Foreskin keratinocyte (primary cell): ENCODE measurements at places on chromosomes 6 and 20. TPM values are rescaled to one million over a fixed set of nuclear protein-coding genes. Genes with fewer than 3 reads are reported as not detected.

GRCh38 chr6:22112461-22112860 lies 184.4 kb downstream of the PRL start:
- no peak for DNase-seq

GRCh38 chr6:21426841-21427490 lies 166.6 kb upstream of the SOX4 start:
- no peak for DNase-seq

DNA sequence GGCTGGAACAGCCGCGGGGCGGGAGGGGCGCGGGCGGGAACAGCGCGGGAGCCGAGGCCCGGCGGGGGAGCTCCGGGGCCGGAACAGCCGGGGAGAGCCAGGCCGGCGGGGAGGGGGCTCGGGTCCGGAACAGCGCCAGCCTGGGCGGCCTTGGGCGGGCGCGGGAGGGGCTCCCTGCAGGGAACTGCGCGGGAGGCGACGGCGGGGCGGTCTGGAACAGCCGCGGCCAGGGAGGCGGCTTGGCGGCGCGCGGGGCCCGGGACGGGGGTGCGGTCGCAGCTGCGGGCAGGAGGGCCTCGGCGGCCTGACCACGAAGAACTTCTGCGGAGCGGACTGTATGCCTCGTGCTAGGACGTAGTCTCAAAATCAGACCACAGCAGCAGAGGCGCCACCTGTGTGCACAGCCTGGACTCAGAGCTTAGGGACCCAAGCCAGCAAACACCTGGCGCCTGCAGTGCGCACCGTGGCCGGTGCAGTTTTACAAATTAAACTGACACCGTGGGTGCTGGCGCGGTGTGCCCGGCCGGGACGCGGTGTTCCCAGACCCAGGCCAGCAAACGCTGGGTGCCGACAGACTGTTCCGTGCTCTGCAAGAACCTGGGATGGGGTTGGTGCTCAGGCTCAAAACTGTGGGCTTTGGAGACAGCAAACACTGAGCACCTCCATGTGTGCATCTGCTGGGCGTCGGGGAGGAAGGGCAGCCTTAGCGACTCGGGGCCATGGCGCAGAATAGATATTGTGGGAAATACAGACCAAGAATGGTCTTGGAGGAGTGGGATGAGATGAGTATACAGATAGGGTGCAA lies 572 bp downstream of the ZNF341 start:
- DNase-seq: no peak

GRCh38 chr6:128932061-128932460 lies 49.1 kb downstream of the LAMA2 start:
- peak; percentile 71 for DNase-seq

GRCh38 chr6:81487489-81487888 lies 265.0 kb downstream of the TENT5A start:
- no peak for DNase-seq

- no peak for DNase-seq
These were observed 48.7 kb upstream of the FOXQ1 start for GRCh38 chr6:1263039-1263849.

GRCh38 chr6:106281088-106281487 lies 44.5 kb downstream of the ATG5 start:
- DNase-seq: no peak

- DNase-seq: no peak
These were observed 76.9 kb downstream of the FIG4 start for GRCh38 chr6:109767961-109768360.

DNA sequence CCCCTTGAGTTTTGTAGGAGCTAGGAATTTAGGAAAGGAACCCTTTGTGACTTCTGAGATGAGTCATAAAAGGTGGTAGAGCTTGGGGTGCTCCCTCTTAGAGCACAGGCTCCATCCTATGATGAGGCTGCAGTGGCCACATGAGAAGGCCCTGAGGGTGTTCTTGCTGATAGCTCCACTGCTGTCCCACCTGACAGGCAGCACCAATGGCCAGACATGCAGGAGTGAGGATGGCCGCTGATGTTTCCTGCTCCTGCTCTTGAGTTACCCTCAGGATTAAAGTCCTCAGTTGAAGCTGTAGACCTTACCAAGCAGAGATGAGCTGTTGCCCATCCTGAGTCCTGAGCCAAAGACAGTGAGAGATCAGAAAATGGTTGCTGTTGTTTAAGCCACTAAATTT lies 512.1 kb downstream of the CDH26 start:
- no peak for DNase-seq

DNA sequence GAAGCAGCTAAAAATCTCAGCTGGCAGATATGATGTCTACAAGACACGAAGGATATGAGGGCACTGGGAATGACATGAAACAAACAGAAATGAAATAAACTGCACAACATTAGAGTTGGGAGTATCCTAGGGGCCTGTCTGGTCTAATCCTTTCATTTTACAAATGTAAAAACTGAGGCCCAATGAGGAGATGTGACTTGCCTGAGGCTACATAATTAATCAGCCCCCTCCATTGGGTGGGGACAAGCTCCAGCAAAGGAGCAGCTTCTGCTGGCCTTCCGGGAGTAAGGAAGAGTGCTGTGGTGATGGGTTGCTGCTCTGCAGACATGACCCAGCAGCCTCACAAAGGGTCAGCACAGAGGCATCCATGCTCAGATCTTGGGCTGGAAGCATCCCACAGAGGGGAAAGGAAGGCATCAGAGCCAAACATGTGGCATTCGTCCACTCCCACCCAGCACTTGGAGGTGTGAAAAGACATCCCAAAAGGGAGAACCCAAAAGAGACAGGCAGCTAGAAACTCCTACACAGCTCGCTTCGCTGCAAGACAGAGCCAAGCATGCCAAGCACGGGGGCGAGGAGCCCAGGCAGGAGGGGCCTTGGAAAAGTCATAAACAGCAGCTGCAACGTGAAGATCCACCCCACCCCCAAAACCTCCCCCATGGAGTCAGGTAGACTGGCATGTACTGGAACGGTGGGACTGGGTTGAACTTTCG lies 183.7 kb downstream of the UNC5CL start:
- DNase-seq: no peak

DNA sequence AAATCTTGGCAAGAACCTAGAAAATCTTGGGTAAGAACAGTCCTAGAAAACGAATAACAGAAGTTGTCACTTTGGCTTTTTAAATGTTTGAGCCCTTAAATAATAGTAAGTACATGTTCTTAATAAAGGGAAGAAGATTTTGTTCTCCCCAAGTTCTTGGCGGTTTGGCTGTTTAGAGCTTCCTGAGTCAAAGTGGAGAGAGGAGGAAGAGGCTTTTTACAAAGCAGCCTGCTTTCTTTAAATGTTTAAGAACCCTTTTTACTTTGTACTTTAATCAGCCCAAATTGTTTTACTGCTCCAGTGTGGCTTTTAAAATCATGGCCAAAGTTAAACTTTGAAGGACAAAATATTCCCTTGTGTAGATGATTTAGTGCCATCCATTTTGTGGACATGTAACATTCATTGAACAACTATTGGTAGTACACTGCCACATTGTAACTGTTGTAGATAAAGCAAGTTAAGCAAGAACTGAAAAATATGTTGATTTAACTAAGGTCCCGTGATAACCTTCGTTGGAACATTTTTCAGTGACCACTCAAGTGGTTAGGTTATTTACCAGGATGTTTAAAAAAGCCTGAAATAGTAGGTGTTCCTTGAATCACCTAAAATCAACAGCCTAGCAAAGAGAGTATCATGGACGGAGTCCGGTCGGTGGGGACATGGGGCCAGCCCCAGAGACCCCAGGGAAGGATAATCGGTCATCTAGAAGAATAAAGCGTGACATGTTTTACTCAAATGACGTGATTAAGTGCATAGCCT lies 2.4 kb downstream of the AMD1 start:
- DNase-seq: no peak

DNA sequence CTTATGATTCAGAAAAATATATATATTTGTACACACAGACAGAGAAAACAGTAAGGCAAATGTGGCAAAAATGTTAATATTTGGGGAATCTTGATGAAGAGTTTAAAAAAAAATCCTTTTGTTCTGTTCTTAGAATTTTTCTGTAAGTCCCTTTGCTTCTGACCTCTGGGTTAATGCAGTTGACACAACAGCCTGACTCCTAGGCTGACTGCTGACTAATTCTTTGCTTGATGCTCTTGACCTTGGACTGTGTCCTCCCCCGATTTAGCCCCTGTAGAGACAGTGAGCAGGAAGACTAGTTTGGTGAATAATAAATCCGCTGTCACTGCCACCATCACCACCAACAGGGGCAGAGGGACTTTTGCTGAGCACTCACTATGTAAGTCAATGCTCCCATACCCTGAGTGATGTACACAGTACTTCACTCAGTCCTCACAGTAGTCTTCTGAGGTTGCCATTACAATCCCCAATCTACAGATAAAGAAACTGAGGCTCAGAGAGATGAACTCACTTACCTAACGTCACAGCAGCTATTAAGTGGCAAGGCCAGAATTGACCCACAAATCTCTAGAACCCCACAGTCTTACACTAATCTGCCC lies 71.7 kb downstream of the SNX5 start:
- DNase-seq: no peak

- DNase-seq: no peak
These were observed 20.8 kb upstream of the RSPO4 start for GRCh38 chr20:1022871-1023270.

- no peak for DNase-seq
These were observed 56.5 kb upstream of the IER3 start for GRCh38 chr6:30800871-30801270.

- no peak for DNase-seq
These were observed 73.2 kb downstream of the INSM1 start for GRCh38 chr20:20440886-20441658.

DNA sequence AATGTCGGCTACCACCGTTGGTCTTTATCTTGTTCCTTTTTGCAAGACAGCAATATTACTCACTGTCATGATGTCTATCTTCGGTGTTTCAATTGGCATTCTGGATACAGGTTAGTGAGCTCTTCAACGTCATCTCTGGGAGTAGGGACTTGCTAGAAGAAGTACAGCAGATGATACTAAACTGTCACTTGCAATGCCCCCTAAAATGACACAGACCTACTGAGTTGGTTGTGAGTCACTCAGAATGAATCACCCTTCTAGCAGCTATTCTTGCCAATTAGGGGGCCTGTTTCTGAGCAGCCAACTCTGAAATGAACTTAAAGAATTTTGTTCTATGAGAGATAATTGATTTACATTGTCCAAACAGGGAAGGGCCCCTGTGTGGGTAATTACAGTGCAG lies 176.5 kb downstream of the SLC16A10 start:
- no peak for DNase-seq

DNA sequence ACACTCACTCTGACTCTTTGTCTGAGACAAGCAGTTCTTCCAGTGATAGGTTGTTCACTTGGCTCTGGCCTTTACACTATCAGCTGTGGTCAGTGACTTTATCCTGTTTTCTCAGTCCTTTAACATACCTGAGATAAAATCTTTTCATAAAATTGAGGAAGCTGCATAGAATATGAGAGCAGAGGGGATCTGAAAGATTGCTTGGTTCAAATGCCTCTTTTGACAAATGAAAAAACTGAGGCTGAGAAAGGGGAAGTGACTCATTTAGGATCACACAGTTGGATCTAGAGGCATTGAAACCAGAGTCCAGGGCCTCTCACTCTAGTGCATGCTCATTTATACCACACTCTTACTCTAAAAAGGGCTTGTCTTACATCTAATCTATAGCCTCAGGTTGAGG lies 277.0 kb upstream of the TBX18 start:
- no peak for DNase-seq

DNA sequence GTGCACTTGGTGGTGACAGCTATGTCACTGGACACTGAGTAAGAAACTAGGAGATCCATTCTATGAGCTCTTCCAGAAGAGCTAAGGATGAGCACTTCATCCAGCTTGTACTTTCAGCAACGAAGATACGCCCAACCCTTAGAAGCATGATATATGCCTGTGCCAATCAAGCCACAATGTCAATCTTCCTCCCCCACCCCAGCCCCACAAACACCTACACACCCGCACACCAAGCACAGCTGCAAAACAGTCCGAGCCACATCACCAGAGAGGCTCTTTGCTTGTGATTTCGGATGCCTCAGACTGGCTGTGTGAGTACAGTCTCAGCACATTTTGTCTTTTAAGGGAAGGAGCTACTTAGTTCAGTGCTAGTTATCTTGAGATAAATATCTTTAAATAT lies 260.5 kb downstream of the FOXC1 start:
- DNase-seq: no peak

DNA sequence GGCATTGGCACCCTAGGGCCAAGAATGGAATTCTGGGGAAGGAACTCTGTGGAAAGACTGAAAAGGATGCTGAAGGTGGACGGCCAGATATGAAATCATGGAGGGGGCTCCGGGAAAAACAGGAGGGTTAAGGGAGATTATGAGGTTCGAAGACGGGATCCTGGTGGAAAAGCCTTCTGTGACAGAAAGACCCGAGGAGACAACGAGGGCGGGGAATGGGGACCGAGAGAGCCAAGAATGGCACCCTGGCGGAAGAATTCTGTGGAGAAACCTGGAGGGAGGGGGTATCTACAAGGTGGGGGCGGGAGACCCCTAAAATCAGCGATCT lies 426 bp downstream of the TRMT6 start:
- no peak for DNase-seq

Gene CABLES2
- 5.7 and 5.8 TPM in 2 replicates for polyA plus RNA-seq

Gene TP53TG5
- polyA plus RNA-seq: not detected in 2 replicates

Gene PLA2G7
- polyA plus RNA-seq: 5.0 and 5.1 TPM in 2 replicates

Gene POU5F1
- polyA plus RNA-seq: 0.90 and 1.1 TPM in 2 replicates

Gene DUSP15
- not detected in 2 replicates for polyA plus RNA-seq

Gene HFE
- 4.2 and 5.1 TPM in 2 replicates for polyA plus RNA-seq

Gene FAM217A
- polyA plus RNA-seq: not detected in 2 replicates

Gene TREM1
- polyA plus RNA-seq: not detected in 2 replicates

Gene EXOC2
- polyA plus RNA-seq: 10.6 and 10.8 TPM in 2 replicates
